Hippocampal formation (tissue), 2 donors: ENCODE measurements at places on chromosomes 12 and 14.
A peak's percentile ranks its signal among the peaks of the same experiment; 100 is the strongest.

DNA sequence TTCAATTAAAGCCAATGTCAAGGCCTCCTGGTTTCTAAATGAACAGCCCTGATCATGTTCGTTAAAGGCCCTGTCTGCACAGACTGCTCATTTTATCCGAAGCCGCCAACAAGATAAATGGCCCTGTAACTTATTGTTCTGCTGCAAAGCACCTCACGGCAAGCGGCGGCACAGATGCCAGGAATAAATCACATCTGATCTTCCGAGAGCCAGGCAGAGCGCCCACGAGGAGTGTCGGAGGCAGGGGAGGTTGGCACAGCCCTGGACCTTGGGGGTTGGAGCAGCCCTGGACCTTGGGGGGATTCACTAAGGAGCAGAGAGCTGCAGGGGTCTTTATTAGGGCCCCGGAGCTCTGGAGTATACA lies 110.5 kb downstream of the SCARB1 start:
- DNase-seq = no peak

DNA sequence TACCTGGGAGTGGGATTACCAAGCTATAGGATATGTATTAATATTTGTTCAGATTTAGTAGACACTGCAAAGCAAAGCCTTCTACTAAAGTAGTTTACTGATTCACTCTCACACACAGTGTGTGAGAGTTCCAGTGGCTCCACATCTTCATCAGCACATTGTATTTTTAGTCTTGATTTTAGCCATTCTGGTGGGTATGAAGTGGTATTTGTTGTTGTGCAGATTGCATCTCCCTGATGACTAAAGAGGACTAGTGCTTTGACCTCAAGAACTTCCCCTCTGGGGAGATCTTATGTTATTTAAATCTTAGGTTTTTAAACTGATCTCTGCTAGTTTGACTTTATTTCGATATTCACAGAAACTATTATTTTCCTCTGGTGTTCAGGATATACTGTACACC lies 479.7 kb upstream of the RGS6 start:
- no peak for DNase-seq

GRCh38 chr12:95446506-95446900 lies 27.4 kb upstream of the METAP2 start:
- peak; percentile 0 for DNase-seq

DNA sequence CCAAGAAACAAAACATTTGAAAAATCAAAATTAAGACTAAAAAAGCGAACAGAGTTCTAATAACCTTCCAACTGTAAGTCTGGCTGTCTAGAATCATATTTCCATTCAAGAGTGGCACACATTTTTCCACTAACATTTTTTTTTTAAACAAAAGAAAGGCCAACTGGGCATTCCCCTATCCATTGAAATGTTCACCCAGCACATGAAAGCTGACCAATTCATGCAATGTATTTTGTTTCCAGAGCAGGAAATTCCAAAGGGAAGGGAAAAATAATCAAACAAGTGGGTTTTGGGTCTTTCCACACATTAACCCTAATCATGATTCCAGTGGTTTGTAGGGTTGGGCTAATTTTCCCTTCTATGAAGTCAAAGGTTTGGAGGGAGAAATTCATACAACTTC lies 206.5 kb downstream of the CALM1 start:
- DNase-seq = no peak

DNA sequence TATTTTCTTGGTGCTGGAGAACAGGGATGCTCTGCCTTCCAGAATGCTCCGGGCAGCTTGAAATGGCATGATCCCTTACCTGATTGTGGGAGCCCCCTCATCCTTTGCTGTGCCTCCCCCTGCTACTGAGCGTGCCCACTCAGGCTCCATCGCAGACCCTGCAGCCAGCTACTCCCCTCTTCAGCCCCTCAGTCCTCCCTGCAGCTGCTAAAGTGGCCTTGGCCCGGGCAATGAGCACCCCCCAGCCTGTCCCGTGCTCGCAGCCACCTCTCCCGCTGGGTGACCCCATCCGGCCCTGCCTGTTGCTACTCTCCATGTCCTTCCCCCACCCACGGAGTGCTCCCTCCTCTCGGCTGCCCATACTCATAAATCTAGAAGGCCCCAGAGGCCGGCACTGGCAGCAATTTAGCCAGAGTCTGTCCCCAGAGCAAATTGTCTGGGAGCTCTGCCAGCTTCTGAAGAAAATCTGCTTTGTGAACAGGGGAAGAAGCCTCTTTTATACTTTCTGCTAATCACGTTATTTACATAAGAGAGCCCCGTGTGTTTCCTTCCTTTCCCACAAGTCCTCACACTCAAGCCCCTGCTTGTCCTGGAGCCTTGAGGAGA lies 143.7 kb upstream of the FRMD6 start:
- DNase-seq = peak; percentile 56

- DNase-seq = no peak
Measured at GRCh38 chr14:64753999-64754398, 49.8 kb downstream of the PLEKHG3 start.

DNA sequence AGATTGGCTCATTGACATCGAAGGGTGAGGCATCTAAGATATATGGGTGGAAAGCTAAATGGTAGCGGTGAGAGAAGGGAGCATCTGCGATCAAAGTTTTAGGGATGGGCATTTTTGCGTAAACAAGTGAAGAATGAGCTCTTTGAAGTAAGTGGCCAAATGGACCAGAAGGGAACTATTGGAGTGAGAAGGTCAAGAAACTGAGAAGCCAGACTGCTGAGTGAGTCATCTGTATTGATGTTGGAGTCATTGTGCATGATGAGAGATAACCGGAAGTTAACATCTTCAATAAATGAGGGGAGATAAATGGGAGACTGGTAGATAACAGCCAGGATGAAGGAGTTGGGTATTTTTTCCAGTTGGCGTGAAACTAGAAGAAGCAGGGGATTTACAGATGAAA lies 271.9 kb upstream of the PDE3A start:
- no peak for DNase-seq

GRCh38 chr12:1879633-1880032 lies 38.8 kb downstream of the CACNA2D4 start:
- DNase-seq = no peak

GRCh38 chr14:32679927-32680612 lies 258.6 kb upstream of the NPAS3 start:
- DNase-seq = no peak

- no peak for DNase-seq
Measured at GRCh38 chr12:82438356-82438755, 80.0 kb downstream of the METTL25 start.

DNA sequence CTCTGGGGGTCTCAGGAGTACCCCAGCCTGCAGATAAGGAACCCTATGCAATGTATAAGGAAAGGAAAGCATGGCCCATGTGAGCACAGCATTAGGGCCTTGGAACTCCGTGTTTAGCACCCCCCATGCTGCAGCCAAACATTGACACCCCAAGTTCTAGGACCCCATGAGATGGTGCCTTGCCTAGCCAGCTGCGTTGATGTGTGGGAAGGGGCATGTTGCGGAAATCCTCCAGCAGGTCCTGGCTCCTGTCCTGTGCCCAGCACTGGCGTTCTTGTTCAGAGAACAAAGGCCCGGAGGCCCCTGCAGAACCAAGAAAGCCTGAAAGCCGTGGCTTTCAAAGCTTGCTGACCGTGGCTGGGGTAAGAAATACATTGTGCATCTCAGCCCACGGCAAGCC lies 99.4 kb upstream of the DIO3 start:
- no peak for DNase-seq

- peak; percentile 64 for DNase-seq
Measured at GRCh38 chr14:75335571-75335970, 56.9 kb downstream of the FOS start.

- no peak for DNase-seq
Measured at GRCh38 chr14:53472306-53472705, 319.2 kb upstream of the DDHD1 start.
